Foreskin keratinocyte (primary cell): ENCODE measurements at places on chromosomes 11 and 22.

DNA sequence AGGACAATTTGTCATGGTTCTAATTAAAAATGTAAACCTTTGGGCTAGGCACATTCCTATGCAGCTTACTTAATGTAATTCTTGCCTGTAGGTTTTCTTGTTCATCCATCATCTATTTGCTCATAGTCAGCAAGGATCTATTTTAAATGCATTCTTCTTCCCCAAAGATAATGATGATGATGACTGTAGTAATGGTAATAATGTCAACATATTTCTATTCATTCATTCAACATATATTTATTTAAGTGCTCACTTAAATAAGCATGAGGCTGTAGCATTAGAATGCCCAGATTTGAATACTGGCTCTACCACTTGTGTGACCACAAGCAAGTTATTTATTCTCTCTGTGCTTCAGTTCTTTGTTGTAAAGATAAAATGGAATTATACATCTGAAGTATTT lies 169.6 kb upstream of the SYN3 start:
- peak; percentile 66 for DNase-seq

DNA sequence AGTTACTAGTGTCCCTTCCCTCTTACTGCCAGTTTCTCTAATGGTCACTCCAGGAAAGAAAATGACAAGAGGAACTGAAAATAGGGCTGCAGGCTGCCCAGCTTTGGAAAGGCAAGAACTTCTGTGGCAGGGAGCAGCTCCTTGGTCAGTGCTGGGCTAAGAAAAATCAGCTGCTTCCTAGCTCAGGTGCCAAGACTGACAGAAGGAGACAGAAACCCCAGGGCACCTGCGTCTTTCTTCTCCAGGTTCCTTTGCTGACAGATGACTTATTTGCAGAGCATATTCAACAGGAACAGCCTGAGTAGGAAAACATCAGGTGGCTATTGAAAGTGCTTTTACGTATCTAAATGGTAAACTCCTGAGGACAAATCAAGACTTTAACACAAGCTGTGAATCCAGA lies 25.4 kb downstream of the MAML2 start:
- DNase-seq = no peak

GRCh38 chr22:22410121-22410520 lies 98.4 kb downstream of the ZNF280B start:
- no peak for DNase-seq

DNA sequence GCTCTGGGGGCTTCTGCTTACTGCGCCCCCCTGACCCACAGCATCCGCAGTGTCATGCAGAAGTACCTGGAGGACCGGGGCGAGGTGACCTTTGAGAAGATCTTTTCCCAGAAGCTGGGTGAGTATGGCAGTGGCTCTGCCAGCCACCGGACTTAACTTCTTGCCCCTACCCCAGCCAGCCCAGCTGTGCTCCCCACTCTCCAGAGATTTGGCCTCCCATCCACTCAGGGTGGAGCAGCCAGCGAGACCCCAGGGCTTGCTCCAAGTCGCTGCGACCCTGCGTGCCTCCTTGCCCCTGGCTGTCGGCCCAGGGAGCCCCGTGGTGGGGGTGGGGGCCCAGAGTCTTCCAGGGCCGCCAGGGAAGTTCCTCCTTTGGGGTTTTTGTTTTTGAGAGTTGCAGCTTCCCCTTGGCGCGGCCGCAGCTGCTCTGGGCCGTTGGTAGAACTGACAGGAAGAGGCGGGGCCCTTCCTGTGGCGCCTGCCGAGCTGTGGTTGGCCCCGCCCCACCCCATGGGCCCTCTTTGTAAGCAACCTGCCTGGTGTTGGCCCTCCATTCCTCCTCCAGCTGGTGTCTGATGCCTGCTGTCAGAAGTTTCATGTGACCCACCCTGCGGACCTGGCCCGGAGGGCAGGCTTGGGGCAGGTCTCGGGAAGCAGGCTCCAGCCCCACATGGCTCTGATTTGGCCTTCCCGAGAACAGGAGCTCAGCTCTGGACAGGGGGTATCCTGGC lies 11.1 kb downstream of the GRK2 start:
- DNase-seq = no peak

DNA sequence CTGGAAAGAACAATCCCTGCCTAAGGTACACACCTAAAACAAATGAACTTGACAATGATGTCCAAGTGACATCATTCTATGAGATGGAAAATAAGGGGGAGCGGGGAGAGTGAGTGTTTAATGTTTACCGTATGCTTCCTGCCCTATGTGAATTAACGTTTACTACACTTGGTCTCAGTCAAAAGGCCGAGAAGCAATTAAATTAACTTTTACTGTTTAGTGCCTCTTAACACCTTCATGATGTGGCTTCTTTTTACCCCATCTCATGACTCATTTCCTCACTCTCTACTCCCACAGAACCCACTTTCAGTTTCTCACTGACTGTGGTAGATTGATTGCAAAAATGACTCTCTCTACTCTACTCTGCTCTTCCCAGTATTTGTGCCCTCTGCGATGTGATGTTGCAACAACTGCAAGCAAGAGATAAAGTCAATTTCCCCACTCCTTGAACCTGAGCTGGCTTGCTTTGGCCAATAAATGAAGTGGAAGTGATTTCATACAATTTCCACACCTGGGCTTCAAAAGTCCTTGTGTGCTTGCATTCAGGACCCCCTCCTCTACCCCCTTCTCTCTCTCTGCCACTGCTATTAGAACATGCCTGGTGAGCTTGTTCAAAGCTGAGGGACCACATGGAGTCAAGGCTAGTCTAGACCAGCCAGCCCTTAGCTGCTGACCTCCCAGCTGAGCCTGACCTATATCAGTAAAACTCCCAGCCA lies 11.6 kb upstream of the ALKBH3 start:
- DNase-seq = peak; percentile 51

GRCh38 chr11:68021167-68021787 lies 9.2 kb upstream of the NDUFS8 start:
- DNase-seq = no peak

DNA sequence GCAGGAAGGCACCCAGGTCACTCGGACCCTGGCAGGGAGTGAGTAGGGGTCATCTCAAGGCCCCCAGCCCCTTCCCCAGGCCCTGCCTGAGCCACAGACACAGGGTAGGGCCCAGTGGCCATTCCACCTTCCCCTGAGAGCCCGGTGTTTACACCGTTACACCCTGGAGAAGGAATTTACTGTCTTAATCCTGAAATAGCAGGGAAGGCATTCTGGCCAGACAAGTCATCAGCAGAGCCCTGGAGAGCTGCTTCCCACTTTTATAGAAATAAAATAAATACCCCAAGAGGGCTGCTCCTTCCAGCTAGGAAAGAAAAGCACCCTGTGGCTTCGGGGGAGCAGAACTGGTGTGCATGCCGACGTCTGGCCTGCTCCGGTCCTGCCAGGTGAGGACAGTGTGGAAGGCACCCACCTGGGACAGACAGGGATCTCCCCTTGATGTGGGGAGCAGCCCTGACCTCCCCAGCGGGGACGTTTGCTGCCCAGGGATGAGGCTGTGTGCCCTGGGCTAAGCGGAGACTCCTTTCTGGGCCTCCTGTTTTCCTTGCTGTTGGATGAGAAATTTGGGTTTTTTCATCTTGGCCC lies 180.0 kb downstream of the MN1 start:
- DNase-seq = no peak

GRCh38 chr11:73322382-73323306 lies 14.6 kb downstream of the ARHGEF17 start:
- no peak for DNase-seq

DNA sequence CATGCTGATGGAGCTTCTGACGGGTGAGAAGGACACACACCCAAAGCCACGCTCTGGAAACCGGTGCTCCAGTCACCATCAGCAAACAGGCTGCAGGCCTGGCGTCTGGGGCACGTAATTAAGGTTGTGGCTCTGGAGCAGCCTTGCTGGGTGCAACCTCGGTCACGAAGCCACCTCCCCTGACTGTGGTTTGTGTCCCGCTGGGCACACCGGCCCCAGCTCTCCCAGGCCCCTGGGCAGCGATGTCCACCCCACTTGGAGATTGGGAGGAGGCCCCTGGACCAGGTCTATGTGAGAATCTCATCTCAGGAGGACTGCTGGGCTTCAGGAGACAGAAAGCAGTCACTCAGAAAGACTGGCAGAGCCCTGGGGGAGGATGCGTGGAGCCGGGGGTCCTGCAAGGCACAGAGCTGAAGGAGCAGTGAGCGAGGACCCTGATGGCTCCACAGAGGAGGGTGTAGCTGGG lies 631.6 kb downstream of the BRD1 start:
- no peak for DNase-seq

GRCh38 chr11:126123686-126124085 lies 61.0 kb upstream of the CDON start:
- DNase-seq = no peak

GRCh38 chr11:27095887-27096286 lies 55.3 kb downstream of the BBOX1 start:
- no peak for DNase-seq

GRCh38 chr22:32836280-32837123 lies 35.0 kb downstream of the TIMP3 start:
- no peak for DNase-seq

GRCh38 chr11:84289381-84289906 lies 1003.3 kb upstream of the CCDC90B start:
- peak; percentile 69 for DNase-seq

DNA sequence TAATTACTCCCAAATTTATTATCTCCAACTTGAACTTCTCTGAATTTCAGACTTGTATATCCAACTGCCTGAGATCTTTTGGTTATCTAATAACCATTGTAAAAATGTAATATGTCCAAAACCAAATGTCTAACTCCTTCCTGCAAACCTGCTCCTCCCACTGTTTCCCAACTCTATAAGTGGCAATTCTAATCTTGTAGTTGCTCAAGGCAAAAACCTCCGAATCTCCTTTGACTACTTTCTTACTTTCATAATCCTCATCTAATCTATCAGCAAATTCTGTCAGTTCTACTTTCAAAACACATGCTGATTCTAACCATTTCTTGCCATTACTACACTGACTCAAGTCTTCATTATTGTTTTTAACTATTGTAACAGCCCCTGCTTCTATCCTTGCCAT lies 55.7 kb downstream of the FAM168A start:
- DNase-seq = no peak

- no peak for DNase-seq
Observed at GRCh38 chr22:48900327-48900597, 927.4 kb downstream of the BRD1 start.

- DNase-seq = no peak
Observed at GRCh38 chr11:131924457-131925201, 554.2 kb downstream of the NTM start.

DNA sequence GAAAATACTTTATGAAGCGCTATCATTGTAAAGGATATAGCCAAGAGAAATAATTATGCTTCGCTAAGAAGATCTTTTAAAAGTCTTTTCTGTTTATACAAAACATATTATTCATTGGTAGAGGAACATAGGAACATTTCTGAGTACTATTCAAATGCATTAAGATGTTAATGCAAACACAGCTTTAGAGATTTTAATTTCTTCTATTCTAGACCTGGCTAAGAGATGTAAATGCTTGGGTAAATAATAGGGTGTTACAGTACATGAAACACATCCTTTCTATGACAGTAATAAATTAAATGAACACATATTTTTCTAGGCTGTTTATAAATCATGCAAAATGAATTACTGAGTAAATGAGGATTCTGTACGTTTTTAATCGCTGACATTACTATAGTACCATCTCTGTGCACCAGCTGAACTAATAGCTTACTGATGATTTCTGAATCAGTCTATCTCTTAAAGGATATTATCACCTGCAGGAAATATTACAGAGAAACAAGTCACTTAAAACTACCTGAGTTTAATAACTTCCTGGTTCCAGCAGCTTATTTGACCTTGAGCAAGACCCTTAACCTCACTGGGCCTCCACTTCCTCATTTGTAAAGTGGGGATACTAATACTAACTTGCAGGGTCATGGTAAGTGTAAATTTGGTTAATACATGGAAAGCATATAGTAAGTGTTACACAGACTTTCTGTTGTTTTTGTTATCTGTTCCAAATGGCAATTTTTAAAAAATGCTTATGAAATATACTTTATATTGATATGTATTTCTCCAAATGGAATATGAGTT lies 344.9 kb downstream of the DYNC2H1 start:
- DNase-seq = no peak

- no peak for DNase-seq
Observed at GRCh38 chr11:25453471-25453870, 878.5 kb upstream of the ANO3 start.

- DNase-seq = no peak
Observed at GRCh38 chr22:21624880-21625791, 4.7 kb downstream of the YDJC start.

- DNase-seq = no peak
Observed at GRCh38 chr11:61996933-61997332, 29.5 kb upstream of the FTH1 start.

- no peak for DNase-seq
Observed at GRCh38 chr11:1515082-1516060, 28.8 kb upstream of the MOB2 start.

- no peak for DNase-seq
Observed at GRCh38 chr22:17303441-17303839, 65.8 kb upstream of the CECR2 start.

DNA sequence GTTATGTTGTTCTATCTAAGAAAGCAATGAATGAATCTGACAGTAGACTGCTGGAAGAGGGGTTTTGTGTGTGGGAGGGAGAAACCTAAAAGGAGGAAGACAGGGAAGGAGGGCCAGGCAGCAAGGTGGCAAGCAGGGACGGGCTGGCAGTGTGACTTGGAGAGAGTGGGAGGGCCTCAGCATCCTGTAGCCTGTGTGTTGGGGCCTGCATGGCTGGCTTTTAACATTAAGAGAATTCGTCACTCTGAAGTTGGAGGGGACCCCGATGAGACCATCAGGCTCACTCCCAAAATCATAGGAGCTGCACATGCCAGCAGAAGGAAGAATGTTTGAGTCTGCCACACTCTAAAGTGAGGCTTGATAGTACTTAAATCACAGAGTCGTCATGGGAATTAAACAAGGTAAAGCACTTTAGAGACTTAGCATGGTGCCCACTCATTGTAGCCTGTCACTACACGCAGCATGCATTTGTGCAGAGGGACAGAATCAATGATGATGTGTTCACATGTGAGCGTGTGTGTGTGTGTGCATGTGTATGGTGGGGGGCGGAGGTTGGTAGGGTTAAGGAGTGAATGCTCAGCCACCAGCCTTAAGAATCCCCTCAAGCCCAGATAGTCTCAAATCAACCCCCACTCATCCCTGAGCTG lies 199.5 kb downstream of the TENM4 start:
- no peak for DNase-seq

- DNase-seq = no peak
Observed at GRCh38 chr11:11152877-11153276, 200.2 kb downstream of the CSNK2A3 start.

GRCh38 chr11:5923427-5923776 lies 18.6 kb upstream of the OR56A3 start:
- DNase-seq = no peak

GRCh38 chr11:65917434-65918210 lies 1.2 kb downstream of the C11orf68 start:
- no peak for DNase-seq
